ENCODE measurements at places on chromosomes 13 and 19.

DNA sequence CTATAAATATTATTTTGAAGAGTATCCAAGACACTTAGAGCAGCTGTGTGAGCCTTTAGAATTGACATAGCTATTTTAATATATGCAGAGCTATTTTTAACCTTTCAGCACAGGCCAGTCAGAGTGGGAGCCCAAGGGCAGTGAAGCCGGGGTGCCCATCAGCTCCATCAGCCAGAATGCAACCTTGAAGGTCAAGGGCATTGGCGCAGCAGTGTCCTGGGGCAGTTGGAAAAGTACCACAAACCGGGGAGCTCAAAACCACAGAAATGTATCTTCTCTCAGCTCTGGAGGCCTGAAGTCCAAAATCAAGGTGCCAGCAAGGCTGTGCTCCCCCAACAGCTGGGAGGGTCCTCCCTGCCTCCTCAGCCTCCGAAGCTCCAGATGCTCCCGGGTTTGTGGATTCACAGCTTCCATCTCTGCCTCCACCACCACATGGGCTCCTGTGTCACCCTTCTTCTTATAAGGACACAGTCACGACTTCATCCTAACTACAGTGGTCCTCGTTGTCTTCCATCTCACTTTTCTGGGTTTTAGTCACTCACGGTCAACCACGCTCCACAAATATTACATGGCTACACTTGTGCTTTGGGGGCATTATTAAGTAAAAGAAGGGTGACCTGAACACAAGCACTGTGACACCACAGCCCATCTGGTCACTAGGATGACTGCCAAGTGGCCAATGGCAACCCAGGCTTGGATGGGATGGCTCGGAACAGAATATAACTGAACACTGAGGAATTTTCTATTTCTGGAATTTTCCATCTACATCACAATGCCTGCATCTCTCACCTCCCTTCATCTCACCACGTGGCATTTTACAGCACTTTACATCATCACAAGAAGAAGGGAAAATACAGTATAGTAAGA, 15.9 kb upstream of the GAS6 start:
- no peak for DNase-seq

DNA sequence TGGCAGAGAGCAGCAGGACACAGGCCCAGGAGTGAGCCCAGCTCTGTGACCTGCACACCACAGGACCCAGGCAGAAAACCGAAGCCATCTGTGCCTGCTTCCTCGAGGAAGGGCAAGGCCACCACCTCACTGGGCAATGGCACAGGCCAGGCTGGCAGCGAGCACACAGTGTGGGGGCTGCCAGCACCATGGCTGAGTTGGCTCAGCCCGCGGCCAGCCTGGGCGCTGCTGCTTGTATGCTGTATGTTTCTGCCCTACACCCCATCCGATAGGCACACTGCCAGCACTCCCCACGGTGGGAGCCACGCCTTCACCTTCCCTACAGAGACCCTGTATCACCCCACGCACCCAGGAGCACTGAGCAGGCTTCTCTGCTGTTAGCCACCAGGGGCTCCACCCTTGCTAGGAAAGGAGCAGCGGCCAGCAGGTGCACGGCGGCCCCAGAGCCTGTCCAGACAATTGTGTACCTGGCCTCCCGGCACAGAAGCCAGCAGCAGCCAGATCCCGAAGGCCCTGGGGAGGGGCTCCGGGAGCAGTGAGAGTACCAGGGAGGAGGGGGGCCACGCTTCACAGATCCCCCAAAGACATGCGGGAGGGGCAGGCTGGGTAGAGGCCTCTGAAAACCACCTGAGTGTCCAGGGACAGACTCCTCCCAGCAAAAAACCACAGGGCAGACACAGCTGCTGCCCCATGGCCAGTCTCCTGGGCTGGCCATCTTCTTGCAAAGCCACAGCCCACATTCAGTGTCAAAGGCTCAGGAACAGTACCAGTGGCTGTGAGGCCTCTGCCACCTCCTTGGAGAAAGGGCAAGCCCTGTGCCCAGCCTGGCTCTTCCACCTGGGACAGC, 56.1 kb downstream of the MLLT1 start:
- DNase-seq, result no peak

GRCh38 chr19:756236-756635, 5.3 kb downstream of the MISP start:
- DNase-seq, result no peak

DNA sequence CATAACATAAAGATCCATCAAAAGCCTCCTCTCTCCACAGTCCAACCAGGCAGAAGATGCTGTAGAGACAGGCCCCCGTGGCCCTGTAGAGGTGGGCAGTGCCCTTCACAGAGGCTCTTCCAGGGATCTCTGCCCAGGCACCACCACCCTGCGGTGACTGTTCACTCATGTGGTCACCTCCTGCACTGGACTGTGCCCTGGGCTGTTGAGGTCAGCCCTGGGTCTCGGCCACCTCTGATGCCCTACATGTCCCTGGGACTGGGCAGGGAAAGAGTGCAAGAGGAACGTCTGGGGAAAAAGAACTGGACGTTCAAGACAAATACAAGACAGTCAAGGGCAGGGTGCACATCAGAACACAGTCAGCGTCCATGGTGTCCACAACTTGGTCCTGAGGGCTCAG, 22.3 kb downstream of the PEPD start:
- DNase-seq, result no peak

- DNase-seq, result no peak
Observed at GRCh38 chr19:36688058-36688457, 646 bp downstream of the ZNF567 start.

DNA sequence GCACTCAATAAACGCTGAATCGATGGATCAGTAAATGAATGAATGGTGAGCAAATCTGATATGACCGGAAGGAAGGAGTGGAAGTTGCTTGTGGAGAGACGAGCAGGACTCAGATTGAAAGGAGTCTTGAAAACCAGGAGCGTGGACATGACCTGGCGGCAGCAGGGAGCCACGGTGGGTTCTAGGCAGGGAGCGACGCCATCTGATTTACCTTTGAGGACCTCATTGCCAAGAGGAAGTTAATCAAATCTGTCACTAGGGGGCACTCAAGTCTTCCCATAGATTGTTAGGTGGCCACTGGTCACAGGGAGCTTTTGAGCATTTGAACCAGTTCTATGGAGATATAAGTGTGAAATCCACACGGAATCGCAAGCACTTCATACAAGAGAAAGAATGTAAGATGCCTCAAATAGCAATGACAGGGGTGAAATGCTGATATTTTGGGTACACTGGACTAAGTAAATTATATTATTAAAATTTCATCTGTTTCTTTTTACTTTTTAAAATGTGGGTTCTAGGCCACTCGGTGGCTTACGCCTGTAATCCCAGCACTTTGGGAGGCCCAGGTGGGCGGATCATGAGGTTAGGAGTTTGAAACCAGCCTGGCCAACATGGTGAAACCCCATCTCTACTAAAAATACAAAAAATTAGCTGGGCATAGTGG, 9.2 kb upstream of the FBN3 start:
- DNase-seq, result no peak

GRCh38 chr13:103284466-103284865, 218.2 kb upstream of the SLC10A2 start:
- no peak for DNase-seq

- no peak for DNase-seq
Observed at GRCh38 chr13:39326469-39327171, 276.4 kb downstream of the LHFPL6 start.

DNA sequence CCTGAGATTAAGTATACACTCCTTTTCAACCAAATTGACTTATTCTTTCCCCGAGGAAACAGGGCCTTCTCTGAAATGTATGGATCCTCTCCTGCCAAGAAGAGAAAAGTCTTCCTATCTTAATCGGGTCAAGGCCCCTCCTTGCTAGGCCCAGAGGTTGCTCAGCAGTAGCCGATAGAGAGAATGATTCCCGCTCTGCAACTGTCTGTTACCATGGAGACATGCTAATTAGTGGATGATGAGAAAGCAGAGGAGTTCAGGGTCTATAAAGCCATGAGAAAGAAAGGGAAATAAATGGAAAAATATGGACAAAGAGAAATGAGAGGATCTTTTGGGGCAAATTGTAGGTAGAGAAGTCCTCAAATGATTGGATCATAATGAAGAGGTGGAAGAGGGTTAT, 103.5 kb downstream of the POU4F1 start:
- no peak for DNase-seq

DNA sequence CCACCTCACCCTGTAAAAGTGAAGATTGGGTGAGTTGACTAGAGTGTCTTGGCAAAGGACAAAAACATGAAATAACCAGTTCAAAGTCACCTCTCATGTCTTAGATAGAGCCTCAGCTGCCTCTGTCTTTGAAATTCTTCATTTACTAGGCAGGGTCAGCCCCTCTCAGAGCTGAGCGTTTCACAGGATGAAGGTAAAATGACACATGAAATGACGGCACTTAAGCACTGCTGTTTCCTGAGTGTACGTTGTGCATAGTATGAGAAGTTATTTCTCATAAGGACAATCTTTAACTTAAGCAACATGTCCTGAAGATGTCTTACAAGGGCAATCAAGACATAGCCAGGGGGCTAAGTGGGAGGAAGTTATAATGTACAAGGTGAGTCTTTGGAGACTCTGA, 32.3 kb upstream of the SLC10A2 start:
- no peak for DNase-seq

- DNase-seq, result no peak
Observed at GRCh38 chr19:44807162-44807561, 1.7 kb upstream of the BCAM start.

DNA sequence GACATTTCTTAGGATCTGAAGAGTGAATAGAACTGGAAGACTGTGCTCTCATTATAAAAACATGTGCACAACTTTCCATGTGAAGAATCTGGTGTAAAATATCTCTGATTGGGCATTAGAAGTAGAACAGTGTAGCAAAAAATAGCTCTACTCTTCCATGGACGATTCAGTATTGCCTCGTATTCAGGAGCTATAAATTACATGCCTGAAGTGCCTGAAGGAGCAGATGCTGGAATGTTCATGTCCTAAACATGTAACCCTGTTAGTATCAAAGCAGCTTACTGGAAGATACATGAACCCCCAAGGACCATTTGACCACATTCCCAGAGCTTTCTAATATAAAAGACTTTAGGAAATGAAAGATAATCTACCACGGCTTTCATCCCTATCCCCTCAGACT, 528.9 kb downstream of the DACH1 start:
- DNase-seq, result no peak

GRCh38 chr13:87954091-87954490, 282.9 kb downstream of the SLITRK5 start:
- DNase-seq, result no peak
